ENCODE measurements at places on chromosomes 16 and 17.

DNA sequence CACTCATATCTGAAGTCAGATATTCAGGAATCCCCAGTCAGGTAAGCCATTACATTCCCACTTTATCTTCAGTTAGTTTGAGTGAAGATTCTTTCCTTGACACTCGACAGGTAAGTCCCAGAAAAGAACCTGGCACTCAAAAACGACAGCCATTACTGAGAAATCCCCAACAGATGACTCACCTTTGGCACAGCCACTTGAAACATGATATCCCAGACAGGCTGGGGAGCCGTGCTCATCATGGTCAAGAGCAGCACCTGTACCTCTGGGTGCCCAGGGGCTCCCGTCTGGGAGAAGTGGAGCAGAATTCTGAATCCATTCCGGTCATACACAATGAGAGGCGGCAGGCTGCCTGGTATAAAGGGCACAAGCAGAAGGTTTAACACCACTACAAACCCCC, 16.8 kb upstream of the COG7 start:
- peak; percentile 19 for DNase-seq

- DNase-seq = no peak
Observed at GRCh38 chr17:45930420-45930951, 36.1 kb downstream of the MAPT start.

DNA sequence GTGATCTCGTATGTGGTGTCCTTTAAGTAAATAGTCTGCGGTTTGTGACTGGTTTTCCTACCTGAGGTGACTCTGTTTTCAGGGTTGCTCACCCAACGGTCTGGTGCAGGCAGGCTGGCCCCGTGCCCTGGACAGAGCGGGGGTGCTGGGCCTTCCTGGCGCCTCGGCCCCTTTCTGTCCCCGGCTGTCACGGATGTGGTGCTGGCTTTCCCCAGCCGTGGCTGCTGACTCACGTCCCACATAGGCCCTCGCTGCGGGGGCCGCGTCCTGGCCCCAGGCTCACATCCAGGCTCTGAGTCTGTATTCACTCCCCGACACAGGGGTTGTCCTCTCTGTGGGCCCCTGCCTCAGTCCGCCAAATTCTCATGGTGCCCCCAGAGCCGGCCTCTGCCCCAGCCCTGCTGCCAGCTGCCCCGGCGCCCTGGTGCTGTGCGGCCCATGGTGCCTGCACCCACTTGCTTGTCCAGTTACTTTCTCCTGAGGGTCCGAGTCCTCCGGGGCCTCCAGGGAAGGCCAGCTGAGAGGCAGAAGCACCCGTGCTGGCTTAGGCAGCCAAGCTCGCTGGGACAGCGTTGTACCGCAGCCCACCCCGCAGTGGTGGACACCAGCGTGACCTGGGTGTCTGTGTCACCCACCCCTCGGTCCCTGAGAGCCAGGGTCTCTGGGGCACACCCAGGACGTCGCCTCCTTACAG, 5.9 kb downstream of the CHMP6 start:
- DNase-seq = no peak

GRCh38 chr16:57724531-57724930, 11.0 kb upstream of the KATNB1 start:
- DNase-seq = no peak

- DNase-seq = no peak
Observed at GRCh38 chr17:13952009-13952750, 117.1 kb upstream of the COX10 start.

- DNase-seq = no peak
Observed at GRCh38 chr17:66948061-66948750, 16.3 kb upstream of the CACNG4 start.

GRCh38 chr17:48927978-48928745, 16.5 kb downstream of the SNF8 start:
- no peak for DNase-seq

- DNase-seq = peak; percentile 54
Observed at GRCh38 chr17:52027620-52028295, 130.8 kb downstream of the CA10 start.

Data from mesendoderm (in vitro differentiated cells).